ENCODE measurements at places on chromosomes 13 and 19.

- DNase-seq, result peak; percentile 77
These were observed 984 bp downstream of the SIX5 start for GRCh38 chr19:45767881-45768654.

DNA sequence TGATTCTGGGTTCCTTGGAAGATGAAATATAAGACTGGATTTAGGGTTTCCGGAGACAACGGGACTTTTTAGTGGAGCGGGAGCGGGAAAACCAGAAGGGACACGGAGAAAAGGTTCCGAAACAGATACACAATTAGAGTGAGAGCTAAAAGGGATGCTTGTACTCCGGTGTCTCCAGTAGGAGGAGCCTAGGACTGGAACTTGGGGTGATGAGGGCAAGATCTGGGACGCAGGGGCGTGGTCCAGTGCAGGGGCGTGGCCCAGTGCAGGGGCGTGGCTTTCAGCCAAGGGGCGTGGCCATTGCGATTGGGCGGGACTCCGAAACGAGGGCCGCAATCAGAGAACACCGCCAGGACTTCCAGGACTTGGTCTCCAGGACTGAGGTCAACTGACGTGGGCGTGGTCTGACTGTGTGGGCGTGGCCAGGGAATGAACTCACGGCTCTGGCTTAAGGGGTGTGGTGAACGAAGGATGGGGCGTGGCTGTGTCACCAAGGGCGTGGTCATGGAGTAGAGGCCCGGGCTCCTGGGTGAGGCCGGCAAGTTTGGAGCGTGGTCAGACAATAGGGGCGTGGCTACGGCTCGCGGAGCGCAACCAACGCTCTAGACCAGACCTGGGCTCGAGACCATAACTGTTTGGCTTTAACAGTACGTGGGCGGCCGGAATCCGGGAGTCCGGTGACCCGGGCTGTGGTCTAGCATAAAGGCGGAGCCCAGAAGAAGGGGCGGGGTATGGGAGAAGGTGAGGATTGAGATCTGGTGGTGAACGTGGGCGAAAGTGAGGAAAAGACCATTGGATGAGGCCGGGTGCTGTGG is at the start of gene DKKL1:
Gene DKKL1 (plus strand): TSS at position 610 of the 815 bp plus-strand sequence. CDS start 122 bp downstream, at position 732.
- peak; percentile 97 for DNase-seq

DNA sequence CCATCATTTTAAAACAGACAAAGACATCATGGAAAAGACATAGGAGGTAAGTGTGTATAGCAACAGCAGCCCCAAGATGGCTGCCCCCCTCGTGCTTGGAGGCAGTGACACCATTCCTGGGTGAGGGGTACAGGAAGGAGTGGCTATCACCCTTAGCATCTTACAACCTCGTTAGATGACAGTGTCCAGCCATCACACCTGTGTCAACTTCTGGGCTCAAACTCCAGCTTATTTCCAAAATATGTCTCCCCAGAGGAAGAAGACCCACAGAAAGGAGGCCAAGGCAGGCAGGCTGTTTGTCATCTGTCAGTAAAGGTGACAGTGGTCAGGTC is 27.5 kb downstream of the EPS15L1 start:
- no peak for DNase-seq

GRCh38 chr19:50977626-50978025 is 6.1 kb downstream of the KLK7 start:
- no peak for DNase-seq

- no peak for DNase-seq
These were observed 40.8 kb downstream of the TNFRSF19 start for GRCh38 chr13:23610966-23611491.

DNA sequence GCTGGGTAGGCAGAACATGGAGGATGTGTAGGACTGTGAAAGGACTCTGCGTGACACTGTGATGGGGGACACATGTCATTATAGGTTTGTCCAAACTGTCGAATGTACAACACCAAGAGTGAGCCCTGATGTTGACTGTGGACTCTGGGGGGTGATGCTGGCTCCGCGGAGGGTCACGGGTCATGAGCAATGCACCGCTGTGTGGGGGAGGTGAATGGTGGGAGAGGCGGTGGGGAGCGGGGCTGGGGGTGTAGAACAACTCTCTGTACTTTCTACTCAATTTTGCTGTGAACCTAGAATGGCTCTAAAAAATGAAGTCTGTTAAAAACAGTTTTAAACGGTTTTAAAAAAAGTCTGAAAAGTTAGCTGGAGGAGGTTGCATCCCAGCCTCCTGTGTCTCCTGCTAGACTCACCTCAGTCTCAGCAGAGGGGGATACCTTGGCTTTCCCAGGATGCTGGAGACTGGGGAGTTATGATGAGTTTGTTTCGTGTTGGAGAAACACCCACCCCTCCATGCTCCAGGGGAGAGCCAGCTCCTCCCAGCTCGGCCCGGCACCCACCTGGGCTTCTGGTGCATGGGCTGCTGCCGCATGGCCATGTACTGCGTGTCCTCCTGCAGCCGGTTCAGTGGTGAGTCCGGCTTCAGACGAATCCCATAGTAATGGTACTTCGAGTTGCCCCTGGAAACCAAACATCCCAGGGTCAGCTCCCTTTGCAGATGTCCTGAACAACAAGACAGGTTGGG is 34.7 kb upstream of the RANBP3 start:
- DNase-seq, result no peak

- DNase-seq, result no peak
These were observed 1.2 kb downstream of the TBC1D17 start for GRCh38 chr19:49878744-49879070.
